ENCODE measurements at places on chromosomes 2 and 18.

DNA sequence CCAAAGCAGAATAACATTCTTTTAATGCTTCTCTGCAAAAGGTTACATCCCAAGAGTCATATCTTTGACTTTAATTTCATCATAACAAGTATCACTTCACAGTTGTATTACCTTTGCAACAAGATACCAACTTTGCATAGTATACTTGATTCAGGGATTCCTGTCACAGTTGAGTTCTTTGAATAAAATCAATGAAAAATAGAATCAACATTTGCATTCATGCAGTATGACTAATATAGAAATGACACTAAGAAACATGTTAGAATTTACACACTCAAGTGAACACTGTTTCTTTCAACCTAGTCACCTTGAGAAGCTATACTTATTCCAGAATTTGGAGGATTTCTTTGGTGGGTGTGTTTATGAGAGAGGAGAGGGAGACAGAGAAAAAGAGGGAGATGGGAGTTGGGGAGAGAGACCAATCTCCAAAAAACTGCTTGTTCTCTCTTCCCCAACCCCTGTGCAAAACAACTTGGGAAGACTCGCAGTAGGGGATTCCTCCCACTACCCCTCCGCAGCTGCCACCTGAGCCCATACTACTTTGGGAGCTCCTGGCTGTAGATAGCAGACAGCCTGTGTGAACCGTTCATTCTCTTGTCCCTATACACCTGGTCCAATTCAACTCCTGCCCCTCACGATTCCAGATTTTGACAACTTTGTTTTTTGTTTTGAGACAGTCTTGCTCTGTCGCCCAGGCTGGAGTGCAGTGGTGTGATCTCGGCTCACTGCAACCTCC is 57.7 kb downstream of the PELI1 start:
- DNase-seq: no peak

DNA sequence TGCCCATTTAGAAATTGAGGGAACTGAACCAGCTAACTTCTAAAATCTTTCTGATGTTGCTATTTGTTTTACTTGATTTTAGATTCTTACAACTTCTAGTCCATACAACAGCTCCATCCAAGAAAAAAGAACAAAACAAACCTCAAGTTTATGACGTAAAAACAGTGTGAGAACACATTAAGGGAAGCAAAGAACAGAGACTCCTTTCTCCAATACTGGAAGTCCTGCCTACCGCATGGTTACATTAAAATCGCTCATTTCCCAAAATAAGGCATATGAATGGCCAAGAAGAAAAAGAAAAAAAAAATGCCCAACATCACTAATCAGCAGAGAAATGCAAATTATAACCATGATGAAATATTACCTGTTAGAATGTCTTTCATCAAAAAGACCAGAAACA is 110.0 kb downstream of the TRIB2 start:
- no peak for DNase-seq

DNA sequence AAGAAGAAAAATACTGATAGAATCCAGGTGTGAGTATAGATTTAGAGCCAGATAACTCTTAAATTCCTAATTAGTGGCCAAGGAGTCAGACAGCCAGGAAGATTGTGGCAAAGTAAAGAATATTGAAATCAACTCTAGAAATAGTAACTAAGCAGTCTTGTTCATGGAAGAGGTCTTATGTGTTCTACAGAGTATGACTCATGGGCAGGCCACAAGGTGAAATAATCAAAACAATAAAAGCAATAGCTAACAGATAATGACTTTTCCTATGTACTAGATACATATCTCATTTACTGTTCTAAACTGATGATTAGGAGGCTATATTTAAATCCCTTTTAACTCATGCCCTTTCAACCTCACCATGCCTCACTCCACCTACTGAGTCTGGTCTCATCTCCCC is 227.4 kb upstream of the COL3A1 start:
- DNase-seq: no peak

DNA sequence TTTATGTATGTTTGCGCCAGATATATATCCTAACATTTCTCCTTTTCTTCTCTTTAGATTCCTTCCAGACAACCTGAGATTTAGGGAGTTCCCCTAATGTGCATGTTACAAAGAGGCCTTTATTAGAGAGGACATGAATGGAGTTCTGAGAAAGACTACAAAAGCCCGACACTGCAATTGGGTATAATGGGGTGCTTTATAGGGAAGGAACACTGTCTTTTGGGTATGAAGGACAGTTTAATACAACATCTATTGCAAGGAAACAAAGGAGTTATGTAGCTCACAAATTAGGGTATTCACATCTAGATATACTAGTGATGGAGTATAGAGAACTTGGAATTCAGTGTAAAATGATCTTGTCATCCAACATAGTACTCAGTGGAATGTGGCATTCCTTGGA is 383.8 kb downstream of the FIGN start:
- no peak for DNase-seq

- no peak for DNase-seq
Observed at GRCh38 chr2:98912221-98912851, 23.7 kb downstream of the CRACDL start.

DNA sequence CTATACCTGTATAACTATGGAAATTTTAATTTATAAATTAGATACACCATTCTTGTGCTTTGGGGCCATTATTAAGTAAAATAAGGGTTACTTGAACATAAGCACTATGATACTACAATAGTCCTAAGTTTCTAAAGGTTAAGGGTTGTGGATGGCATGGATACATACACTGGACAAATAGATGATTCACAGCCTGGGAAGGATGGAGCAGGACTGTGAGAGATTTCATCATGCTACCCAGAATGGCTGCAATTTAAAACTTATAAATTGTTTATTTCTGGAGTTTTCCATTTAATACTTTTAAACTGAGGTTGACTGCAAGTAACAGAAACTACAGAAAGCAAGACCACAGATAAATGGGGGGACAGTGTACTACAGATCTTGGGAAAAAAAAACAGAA is 295.8 kb upstream of the ZNF804A start:
- DNase-seq: no peak

DNA sequence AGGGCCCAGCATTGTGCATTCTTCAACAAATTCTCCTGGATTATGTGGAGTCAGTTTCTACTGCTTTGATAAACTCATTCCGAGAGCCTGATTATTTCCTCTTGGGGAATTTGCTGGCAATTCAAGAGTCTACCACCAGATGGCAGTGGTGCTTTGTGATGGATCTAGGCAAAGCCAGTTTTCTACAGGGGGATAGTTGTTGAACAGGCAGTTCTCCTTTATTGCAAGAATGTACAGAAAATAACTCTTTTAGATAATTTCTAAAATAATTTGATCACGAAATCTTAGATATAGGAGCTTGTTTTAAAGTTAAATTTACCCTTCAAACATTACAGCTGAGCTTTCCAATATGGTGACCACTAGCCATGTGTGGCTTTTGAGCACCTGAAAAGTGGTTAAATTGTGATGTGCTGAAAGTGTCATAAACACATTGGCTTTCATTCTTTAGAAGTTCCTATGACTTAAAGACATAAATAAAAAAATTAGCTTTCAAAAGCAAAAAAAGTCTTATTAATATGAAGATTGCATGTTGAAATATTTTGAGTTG is 66.7 kb upstream of the HAAO start:
- DNase-seq: peak; percentile 9

DNA sequence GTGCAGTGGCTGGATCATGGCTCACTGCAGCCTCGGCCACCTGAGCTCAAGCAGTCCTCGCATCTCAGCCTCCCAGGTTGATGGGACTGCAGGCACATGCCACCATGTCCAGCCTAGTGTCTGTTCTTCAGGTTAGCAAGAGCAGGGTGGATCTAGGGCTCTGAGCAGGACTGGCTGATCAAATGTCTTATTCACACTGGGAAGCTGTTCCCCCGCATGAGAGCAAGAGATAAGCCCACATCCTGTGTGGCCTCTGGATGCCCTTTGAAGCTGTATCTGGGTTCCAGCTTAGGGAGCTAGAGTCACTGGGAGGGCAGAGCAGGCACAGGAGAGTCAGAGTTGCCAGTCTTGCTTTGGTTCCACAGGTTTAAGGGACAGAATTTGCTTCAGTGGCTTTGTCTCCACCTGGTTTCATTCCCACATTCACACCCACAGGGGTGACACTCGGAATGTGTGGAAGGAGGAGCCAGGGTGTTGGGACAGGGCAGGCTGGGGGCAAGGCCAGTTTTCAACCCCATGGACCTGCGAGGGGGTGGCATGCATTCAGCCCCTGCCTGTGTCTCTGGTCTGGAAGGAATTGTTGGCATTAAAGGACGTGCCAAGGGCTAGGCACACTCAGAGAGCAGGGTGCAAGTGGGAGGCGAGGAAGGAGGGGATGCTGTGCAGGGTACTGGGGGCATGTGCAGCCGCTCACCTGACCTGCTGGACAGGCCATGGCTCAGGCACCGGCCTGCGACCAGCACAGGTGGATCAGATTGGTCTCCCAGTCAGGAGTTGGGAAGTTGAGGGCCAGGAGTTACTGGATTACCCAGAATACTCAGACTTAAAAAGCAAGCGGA is 24.5 kb downstream of the PTPN18 start:
- DNase-seq: peak; percentile 49

- DNase-seq: no peak
Observed at GRCh38 chr2:234725528-234726264, 226.1 kb upstream of the SH3BP4 start.

DNA sequence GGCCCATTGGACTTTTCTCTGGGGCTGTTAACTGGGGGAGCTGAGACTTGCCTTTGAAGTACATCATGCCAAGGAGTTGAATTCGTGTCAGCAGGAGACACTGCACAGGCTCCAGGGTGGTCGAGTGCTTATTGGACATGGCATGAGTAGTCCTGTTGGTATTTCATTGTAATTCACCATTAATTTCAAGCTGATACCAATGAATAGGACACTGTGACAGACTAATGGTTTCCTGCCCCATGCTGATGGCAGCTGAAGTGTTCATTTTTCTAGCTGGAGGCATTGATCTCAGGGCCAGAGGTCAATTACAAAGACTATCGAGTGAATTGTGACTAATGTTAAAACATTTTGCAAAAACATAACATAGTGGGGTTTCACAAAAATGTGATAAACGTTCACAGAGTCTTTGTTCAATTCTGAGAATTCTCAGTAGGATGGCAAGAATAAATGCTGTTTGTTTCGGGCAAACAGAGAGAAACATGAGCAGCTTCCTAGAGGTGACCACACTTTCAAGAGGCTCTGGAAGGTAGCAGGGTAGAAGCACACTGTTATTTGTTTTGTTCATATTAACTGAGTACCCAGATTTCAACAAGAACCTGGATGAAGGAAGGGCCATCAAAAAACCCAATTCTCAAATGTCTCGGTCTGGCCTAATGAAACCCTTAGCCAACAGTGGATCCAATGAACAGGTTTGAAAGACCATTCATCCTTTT is 90.6 kb upstream of the ARL4C start:
- no peak for DNase-seq

GRCh38 chr2:106607371-106607770 is 120.2 kb downstream of the CD8B2 start:
- DNase-seq: no peak

DNA sequence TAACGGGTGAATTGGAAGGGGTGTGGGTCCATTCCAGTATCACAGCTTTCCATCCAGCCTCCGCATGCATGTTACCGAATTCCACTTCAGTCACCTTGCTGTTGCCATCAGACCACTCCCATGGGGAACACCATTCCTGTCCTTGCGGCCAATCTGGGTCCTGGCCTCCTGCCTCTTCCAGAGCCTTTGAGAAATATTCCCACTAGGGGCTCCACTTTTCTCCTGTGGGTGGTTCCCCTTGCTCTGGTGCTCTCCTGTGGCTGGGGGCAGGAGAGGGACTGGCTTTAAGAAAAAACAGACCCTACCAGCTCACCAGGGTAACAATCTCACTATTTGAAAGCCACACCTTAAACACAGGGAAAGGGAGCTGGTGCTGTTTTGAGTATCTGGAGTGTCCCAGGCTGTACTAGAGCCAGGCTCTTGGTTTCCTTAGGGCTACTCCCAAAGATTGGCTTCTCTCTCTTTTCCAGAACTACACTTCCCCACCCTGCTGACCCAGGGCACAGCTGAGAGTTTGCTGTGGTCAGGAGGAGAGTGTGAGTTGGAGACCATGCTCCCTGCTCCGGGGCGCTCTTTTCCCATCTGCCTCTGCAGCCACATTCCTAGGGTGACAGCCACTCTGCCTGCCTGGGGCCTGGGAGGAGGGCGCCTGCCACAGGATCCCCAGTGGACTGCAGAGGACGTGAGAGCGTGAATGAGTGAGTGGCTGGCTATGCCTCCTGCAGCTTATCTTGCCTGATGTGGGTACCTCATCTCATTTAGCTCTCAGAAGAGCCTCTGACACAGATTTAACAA is 460.8 kb upstream of the HS6ST1 start:
- DNase-seq: no peak

- no peak for DNase-seq
Observed at GRCh38 chr2:124333784-124334183, 308.7 kb downstream of the CNTNAP5 start.

GRCh38 chr2:127382831-127383230 is 4.9 kb downstream of the MAP3K2 start:
- no peak for DNase-seq
